ENCODE measurements at places on chromosomes 5 and 9. TPM values are rescaled to one million over a fixed set of nuclear protein-coding genes. Genes with fewer than 3 reads are reported as not detected.
A peak's percentile ranks its signal among the peaks of the same experiment; 100 is the strongest.

The ESM1 gene
- total RNA-seq: not detected

DNA sequence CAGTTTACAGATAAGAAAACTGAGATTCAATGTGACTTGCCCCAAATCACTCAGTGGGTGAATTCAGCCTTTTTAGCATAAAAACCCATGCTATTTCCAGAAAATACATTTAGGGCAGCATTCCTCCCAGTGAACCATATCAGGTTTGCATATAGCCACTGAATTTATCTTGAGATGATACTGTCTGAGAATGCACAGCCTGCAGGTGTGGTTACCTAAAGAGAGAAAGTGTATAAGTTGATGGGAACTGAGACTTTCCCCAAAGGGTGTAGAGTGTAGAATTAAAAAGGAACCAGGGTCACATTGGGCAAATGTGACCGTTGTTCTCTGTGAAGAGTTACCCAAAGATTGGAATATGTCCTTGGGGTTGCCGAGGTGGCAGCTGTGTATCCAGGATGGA is 100.0 kb upstream of the PIK3R1 start:
- no peak for DNase-seq

The IL17B gene
- not detected for total RNA-seq

DNA sequence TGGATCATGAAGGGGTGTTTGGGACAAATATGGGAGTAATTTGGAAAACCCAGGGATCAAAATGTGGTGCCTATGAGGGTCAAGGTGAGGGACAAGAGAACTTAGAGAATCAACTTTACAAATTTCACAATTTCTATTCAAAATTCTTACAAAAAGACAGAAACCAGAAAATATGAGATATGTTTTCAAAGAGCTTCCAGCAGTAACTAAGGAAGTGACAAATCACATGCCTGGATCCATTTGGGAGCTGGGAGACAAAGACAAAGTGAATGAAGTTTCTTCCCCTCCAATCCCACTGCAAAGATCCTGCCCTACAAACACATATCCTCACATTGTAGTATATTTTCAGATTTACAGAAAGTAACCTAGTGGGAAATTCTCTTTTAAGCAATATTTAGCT is 235.0 kb upstream of the VLDLR start:
- DNase-seq: no peak

The CBY3 gene
- not detected for total RNA-seq

GRCh38 chr5:105213078-105213477 is 1650.5 kb upstream of the NUDT12 start:
- DNase-seq: no peak

The NEK6 gene
- total RNA-seq: 7.3 TPM

DNA sequence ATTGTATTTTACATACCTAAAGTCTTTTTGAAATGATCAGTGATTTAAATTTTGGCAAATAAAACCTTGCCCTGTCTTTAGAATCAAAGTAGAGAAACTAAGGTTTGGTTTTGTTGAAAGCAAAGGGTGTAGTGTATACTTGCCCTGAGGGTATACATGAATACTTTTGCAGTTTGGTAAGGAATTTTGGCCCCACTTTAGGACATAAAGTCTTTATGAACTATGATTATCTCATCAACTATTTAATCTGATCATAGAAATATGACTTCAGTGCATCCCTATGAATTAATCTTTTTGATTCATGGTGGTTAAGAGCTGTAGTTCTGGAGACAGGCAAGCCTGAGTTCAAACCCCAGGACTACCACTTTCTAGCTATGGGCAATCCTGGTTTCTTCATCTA is 17.7 kb downstream of the RAD1 start:
- DNase-seq: no peak

The SHOC1 gene
- 1.4 TPM for total RNA-seq

The ZNG1F gene
- total RNA-seq: 8.6 TPM

The FOXD4L4 gene
- total RNA-seq: 0.17 TPM

DNA sequence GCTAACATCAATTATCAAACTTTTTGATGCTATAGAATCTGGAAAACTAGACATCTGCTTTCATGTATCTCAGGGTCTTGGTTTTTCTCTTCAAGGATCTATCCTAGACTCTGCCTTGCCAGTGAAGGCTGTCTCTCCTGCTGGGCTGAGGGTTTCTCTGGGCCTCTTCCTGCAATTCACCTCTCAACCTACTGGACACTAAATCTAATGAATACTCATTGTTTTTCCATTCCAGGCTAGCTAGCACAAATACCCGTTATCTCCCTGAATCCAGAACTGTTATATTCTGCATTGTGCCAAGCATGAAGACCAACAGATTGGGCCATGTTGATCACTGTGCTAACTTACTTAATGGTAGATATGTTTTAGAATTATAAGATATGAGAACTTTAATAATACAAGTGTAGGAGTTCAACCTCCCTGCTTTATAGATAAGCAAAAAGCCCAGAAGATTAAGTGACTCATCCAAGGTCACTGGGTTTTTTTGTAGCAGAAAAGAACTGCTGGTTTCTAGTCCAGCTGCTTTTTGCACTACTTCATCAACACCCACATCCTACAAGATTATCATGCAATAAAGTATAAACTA is 56.5 kb upstream of the RNF38 start:
- DNase-seq: no peak

GRCh38 chr5:124748687-124749594 is 2.5 kb upstream of the ZNF608 start:
- DNase-seq: peak; percentile 80

DNA sequence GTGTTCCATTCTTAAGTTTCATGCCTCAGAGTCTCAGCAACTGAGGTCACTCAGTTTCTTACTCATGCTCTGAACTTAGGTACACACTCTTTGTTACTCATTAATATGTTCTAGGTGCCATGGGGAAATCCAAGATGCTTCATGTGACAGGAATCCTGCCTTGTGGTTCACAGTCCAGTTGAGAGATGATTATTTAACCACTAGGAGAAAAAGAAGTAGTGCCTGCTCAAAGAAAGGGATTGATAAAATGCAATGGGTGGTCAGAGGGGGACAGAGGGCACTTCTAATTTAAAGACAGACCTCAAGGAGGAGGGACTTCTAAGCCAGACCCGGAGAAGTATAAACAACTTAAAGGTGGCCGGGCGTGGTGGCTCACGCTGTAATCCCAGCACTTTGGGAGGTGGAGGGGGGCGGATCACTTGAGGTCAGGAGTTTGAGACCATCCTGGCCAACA is 69.0 kb downstream of the UGCG start:
- no peak for DNase-seq

The GCNT4 gene
- total RNA-seq: 2.6 TPM

The SPINK6 gene
- total RNA-seq: not detected

DNA sequence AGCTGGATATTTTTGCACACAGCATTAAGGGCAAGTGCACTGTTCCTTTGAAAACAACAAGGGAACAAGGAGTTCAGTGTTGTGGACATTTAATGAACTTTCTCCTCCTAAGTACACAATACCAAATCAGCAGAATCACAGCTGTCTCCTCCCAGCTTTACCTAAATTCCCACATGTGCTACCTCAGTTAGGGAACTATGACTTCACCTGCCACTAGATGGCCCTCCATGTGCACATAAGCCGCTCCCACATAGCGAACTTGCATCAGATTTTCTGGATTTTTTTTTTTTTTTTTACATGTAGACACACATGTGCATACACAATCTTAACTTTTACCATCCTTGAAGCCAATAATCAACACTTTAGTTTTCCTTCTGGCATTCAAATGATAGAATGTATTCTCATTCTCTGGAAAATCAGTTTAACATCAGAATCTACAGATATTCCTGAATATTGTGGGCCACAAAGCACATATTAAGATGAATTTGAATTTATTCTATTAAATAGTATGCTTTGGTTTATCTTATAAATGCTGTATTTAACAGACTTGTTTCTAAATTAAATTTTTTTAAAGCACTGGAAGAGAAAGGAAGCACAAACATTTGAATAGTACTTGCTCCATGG is 123.6 kb downstream of the PALM2AKAP2 start:
- peak; percentile 65 for DNase-seq

DNA sequence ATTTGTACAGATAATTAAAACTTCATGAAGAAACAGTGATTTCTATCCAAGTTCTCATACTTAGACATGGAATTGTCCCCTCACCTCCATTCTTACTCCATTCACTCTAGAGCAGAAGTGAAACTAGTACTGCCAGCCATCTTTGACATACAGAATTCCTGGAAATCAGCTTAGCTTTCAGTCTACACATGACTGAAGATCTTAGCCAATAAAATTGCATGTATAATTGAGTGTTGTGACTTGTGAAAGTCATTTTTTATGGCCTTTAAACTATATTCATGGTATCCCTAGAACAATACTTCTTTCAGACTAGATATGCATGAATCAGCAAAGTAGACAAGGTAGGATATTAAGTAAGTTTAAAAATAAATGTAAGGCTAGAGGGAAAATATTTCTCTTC is 705.2 kb upstream of the ZNF608 start:
- no peak for DNase-seq

The PDCD1LG2 gene
- 1.3 TPM for total RNA-seq

- no peak for DNase-seq
Measured at GRCh38 chr5:181236954-181237641, 6.6 kb downstream of the RACK1 start.

The CATSPER3 gene
- total RNA-seq: 0.23 TPM

GRCh38 chr5:74098456-74098855 is 472.5 kb downstream of the ARHGEF28 start:
- no peak for DNase-seq

DNA sequence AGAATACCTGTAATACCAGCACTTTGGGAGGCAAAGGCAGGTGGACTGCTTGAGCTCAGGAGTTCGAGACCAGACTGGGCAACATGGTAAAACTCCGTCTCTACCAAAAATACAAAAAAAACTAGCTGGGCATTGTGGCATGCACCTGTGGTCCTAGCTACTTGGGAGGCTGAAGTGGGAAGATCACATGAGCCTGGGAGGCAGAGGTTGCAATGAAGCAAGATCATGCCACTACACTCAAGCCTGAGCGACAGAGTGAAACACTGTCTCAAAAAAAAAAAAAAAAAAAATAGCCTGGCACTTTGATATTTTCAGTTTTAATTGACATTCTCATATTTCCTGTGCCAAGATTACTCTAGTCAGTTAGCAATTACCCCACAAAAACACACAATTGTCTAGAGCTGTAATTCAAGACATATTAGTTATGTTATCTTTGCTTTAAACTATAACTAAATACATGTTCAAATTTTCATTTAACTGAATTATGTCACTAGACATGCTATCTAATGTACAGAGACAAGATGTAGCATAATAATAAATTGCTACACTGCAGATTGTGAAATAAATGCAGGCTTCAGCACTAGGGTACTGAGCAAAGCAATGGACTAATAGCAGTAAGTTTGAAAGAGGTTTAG is 378.2 kb upstream of the GRAMD2B start:
- DNase-seq: no peak

- DNase-seq: peak; percentile 85
Measured at GRCh38 chr5:151030379-151030778, 10.0 kb downstream of the GPX3 start.

The SLIT3 gene
- total RNA-seq: 12.4 TPM

The OR5C1 gene
- total RNA-seq: not detected

DNA sequence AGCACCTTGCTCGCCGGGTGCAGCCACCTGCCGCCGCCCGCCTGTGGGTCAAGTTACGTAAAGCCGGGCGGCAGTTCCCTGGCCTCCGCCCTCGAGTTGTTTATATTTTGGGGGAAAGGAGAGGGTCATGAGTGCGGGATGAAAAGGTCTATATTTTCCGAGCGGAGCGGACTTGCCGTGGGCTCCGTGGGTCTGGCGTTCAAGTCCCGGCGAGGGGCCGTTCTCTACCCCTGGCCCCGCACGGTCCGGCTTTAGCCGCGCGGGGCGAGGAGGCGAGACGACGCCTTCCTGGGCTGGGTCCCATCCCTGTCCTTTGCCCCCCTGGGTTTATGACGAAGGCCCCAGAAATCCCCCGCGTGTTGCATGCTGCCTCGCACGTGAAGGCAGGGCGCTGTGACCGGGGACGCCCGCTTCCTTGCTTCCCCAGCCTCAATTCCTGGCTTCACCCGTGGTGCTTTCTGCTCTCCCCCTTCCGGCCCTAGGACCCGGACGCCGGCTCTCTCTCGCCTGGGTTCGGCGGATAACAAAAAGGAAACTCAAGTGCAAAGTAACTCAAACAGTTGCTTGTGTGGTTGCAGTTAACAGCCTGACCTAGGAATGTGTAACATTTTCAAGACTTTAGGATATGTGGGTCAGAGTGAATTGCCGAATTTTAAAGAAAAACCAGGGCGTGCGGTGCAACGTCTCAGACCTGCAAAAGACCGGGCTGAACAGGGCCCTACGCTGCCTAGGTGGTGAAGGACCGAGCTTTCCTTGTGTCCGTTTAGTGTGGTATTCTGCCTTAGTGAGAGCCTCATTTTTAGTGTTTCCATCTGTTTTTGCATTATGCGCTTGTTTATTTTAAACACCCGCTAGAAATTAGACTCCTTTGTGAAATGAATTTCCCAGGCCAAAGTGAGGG is 810 bp downstream of the VPS13A start:
- DNase-seq: peak; percentile 89

GRCh38 chr5:55636177-55636576 is 75.9 kb downstream of the SLC38A9 start:
- no peak for DNase-seq

The RORB gene
- total RNA-seq: 0.13 TPM

Measured in lower leg skin (tissue), 4 donors.